ENCODE measurements at places on chromosomes 3 and 15.

DNA sequence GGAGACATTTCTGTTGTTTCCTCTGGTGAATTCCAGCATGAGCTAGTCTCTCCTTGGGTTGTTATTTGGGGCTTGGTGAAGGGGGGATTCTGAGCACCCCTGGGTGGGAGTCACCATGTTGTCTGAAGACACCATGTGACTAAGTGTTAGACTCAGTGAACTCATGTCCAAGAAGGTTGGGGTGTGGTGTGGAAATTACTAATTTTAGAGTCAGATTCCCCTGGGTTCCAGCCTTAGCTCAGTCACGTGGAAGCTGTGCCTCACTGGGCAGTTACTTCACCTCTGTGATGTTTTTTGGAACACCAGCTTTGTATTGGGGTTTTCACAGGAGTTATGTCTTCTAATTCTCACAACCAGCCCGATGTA, 171.5 kb downstream of the RPLP1 start:
- no peak for DNase-seq

GRCh38 chr15:47908486-47908885, 191.2 kb downstream of the SEMA6D start:
- no peak for DNase-seq

GRCh38 chr3:57062101-57062631, 1.7 kb downstream of the SPATA12 start:
- no peak for DNase-seq

- DNase-seq: peak; percentile 25
Measured at GRCh38 chr3:16013568-16013967, 160.9 kb upstream of the GALNT15 start.
